ENCODE measurements at places on chromosomes 5 and 9. TPM values are rescaled to one million over a fixed set of nuclear protein-coding genes. Genes with fewer than 3 reads are reported as not detected.

The PCDHA5 gene
- 0.46 TPM for polyA plus RNA-seq

DNA sequence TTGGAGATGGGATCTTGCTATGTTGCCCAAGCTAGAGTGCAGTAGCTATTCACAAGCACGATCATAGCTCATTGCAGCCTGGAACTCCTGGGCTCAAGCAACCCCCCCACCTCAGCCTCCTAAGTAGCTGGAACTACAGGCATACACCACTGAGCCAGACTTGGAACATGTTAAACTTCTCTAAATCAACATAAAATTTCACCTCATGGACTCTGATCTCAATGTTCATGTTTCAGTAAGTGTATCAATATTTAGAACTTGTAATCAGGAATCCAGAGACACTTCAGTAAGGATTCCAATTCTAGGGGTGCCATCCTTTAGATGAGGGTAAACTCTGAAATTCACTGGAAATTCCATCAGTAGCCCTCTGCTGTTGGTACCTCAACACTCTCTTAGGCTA lies 6.8 kb downstream of the GNE start:
- DNase-seq: no peak

DNA sequence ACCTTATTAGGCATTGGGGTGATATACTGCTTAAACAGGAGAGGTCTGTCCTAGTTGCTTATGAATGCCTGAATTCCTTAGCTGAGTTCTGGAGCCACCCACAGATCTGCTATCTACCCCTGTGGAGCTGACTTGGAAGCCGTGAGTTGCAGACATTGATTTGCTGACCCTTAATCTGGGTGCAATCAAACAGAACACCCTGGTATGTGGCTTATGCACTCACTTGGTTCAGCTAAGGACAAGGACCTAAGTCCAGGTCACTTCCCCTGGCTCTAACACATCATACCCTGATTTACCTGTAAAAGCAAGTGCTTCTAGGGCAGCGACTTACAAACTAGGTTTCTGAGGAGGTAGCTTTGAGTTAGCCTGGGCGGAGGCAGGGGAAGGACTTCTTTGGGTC lies 41.6 kb upstream of the TLR4 start:
- peak; percentile 43 for DNase-seq

- no peak for DNase-seq
Observed at GRCh38 chr5:119332208-119332607, 23.6 kb upstream of the TNFAIP8 start.

GRCh38 chr9:121122246-121123032 lies 47.7 kb downstream of the CNTRL start:
- peak; percentile 17 for DNase-seq

The FAM174A gene
- polyA plus RNA-seq: 22.4 TPM

The C9orf43 gene
- 0.84 TPM for polyA plus RNA-seq

The ACTBL2 gene
- 0.01 TPM for polyA plus RNA-seq

The DDX4 gene
- 0.10 TPM for polyA plus RNA-seq

GRCh38 chr5:179698935-179699615 lies at the start of gene CANX:
CANX (plus strand) TSS chr5:179698967; CDS start chr5:179705682, 6,715 bp downstream.
- DNase-seq: no peak

DNA sequence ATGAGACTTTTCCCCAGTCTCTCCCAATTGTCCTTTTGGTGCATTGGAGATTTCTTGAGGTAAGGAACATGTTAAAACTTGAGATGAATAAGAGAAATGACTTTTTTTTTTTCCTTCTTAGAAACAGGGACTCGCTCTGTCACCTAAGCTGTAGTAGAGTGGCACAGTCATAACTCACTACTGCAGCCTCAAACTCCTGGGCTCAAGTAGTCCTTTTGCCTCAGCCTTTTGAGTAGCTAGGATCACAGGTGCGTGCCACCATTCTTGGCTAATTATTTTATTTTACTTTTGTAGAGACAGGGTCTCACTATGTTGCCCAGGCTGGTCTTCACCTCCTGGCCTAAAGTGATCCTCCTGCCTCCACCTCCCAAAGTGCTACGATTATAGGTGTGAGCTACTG lies 25.9 kb downstream of the CDC42SE2 start:
- no peak for DNase-seq

DNA sequence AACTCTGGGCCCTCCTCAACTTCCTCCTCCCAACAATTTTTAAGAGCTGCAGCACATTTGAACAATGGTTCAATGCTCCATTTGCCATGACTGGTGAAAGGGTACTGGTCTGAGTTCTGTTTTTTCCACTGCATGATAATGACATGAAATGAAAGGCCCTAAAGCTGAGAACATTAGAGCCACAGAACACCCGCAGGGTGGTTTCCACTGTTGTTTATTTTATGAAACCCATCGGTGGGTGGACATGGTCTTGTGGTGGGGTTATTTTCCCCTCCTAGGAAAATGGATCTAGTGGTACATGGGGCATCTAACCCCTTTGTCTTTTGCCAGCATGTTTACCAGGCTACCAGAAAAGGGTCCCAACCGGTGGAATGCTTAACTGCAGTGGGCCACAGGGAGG lies 71.8 kb downstream of the SMARCA2 start:
- no peak for DNase-seq

GRCh38 chr9:72297516-72297915 lies 67.5 kb downstream of the ZFAND5 start:
- DNase-seq: no peak

The PCDH1 gene
- 29.4 TPM for polyA plus RNA-seq

GRCh38 chr5:158647264-158647663 lies 452.5 kb downstream of the EBF1 start:
- no peak for DNase-seq

- no peak for DNase-seq
Observed at GRCh38 chr9:89470224-89470839, 27.6 kb downstream of the SEMA4D start.

DNA sequence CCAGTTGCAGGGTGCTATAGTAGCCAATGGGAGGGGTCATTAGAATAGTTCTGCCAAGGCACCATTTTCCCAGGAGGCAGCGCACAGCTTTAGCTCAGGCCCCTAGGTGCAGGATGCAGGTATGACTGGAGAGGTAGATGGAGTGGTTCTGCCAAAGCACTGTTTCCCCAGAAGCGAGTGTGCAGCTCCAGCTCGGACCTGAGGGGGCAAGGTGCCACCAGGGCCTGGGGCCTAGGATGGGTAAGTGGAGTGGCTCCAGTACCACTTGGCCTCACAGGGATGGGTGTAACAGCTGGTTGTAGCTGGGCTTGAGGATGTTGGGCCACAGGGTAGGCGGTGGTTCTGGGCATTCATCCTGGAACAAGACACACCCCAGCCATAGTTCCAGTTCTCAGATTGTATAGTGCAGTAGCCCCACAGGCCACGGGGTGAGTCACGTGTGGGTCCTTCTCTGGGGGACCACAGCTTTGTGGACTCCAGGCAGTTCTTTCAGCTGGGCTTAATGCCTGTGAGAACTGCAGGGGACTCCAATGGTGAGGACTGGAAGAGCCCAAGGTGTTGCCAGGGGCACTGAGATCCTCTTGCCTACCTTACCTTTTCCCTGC lies 185.5 kb upstream of the ANKH start:
- no peak for DNase-seq

- DNase-seq: no peak
Observed at GRCh38 chr9:123488722-123489321, 132.8 kb downstream of the CRB2 start.

The SH2D3C gene
- 7.4 TPM for polyA plus RNA-seq

GRCh38 chr5:96317945-96318344 lies 115.1 kb downstream of the PCSK1 start:
- no peak for DNase-seq

The PHYHD1 gene
- 19.0 TPM for polyA plus RNA-seq

The FAM221B gene
- 0.10 TPM for polyA plus RNA-seq

DNA sequence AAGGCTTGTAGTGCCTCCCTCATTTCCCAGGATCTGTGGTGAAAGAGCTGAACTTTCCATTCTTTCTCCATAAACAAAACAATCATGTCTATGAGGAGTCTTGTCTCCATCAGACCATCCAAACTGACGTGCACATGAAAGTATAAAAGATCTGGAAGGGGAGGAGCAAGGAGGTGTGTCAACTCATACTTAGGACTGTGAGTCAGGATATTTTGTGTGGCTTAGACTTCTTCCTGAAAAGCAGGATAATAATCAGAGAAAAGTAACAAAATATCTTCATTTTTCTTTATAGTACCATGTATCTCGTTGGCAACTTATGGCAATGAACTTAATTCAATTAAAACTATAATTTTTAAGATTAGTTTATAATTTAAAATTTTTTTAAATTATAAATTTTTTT lies 96.0 kb upstream of the PRRC1 start:
- no peak for DNase-seq

The TPPP gene
- polyA plus RNA-seq: 8.8 TPM

- no peak for DNase-seq
Observed at GRCh38 chr5:117860550-117860949, 1127.8 kb downstream of the DTWD2 start.

The DNAH5 gene
- polyA plus RNA-seq: 0.34 TPM

DNA sequence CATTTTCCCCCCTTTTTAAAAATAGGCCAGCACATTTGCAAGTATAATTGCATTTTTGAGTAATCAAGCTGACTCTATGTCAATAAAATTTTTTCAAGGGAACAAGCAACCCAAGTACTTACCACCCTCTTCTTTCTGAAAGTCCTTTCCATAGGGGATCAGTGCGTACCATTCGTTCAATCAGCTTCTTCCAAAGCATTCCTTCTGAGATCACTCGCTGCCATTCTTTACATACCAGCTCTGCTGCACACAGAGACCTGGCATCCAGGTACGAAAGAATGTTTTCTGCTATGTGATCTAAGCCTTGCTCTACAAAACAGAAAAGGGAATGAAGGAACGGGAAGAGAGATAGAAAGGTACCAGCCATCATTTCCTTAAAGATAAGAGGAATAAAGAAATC lies 106.6 kb downstream of the FBXW11 start:
- DNase-seq: no peak

GRCh38 chr5:176543428-176544182 lies 5.5 kb upstream of the CDHR2 start:
- DNase-seq: peak; percentile 85

GRCh38 chr9:23587433-23587832 lies 238.6 kb downstream of the ELAVL2 start:
- no peak for DNase-seq

The HTR4 gene
- polyA plus RNA-seq: 4.7 TPM

DNA sequence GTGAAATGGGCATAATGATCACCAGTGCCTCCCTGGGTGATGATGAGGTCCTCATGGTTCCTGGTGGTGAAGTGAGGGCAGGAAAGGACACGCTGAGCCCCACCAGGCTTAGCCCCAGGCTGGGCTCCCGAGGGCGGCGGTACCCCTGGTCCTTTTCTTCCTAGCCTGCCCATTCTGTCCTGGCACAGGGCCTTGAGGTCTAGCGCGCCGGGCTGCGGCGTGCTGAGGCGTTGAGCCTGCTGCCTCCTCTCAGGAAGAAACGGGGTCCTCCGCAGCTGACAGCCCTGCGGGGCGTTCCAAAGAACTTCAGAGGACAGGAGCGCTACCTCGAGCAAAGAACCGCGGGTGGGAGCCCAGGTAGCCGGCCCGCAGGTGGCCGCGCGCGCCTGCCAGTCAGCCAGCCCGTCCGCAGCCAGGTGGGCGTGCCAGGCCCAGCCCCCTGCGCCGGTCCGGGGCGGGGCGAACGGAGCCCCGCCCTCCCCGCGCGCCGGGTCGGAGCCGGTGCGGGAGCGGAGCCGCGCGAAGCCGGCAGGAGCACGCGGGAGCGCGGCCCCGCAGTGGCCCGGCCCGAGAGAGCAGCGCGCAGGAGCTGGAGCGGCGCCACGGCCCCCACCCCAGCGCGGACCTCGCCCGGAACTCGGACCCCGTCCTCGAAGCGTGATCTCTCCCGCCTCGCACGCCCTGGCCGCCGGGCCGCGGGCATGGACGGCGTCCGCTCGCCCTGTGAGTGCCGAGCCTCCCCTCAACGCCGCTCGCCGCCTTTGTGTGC lies at the start of gene WNK2:
WNK2 (plus strand) TSS at position 477 of the 769 bp plus-strand sequence. CDS start 791 bp downstream, outside the sequence.
- DNase-seq: peak; percentile 71

DNA sequence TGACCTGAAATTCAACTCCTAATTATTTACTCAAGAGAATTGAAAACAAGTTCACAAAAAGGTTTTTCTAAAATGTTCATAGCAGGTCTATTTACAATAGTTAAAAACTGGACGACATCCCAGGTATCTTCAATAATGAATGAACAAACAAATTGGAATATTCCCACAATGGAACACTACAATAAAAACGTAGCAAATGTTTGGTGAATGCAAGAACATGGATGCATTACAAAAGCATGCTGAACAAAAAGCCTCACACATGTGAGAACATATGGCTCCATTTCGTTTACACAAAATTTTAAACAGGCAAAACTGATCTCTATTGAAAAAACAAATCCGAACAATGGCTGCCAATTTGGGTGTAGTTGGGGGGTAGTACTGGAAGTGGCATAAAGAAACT lies 669.9 kb downstream of the MTRR start:
- no peak for DNase-seq

DNA sequence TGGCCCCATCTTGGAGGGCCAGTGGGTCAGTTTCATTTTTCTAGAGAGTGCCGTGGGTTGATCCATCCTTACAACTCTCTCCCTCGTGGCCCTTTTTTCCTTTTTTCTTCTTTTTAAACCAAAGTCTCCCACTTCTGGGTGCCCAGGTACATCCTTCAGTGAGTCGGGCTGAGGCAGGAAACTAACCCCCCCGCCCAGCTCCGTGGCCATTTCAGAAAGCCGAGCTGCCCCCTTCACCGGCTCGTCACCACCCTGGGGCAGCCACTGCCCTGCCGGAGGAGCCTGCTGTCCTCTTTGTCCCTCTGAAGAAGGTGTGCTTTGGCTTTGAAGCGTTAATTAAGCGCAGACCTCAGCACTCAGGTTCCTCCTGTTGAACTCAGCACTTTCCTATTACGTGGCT lies 5.2 kb downstream of the CFAP77 start:
- no peak for DNase-seq

- no peak for DNase-seq
Observed at GRCh38 chr9:117076571-117077290, 338.1 kb downstream of the ASTN2 start.

DNA sequence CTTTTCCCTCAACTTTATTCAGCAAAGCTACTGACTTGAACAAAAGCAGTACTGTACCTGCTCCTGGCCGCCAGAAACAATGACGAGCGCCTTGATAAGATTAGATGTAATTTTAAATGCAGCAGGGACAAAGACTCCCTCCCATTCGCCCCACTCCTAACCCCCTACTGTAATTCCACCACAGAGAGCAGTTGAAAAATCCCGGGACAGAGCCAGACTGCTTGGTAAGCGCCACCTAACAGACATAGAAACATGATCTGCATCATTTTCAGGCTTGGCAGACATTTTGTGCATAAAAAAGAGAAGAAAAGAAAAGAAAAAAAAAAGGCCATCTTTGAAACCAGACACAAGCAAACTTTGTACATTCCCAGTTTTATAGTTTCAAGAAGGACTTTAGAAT lies 81.9 kb downstream of the ISL1 start:
- no peak for DNase-seq

The IL5 gene
- polyA plus RNA-seq: 0.07 TPM

The SPINK5 gene
- 0.70 TPM for polyA plus RNA-seq

The HACD4 gene
- 4.8 TPM for polyA plus RNA-seq

The POU4F3 gene
- not detected for polyA plus RNA-seq
